Testis (tissue), 5 donors: ENCODE measurements at places on chromosomes 6 and 20. TPM values are rescaled to one million over a fixed set of nuclear protein-coding genes. Genes with fewer than 3 reads are reported as not detected.
A peak's percentile ranks its signal among the peaks of the same experiment; 100 is the strongest.

DNA sequence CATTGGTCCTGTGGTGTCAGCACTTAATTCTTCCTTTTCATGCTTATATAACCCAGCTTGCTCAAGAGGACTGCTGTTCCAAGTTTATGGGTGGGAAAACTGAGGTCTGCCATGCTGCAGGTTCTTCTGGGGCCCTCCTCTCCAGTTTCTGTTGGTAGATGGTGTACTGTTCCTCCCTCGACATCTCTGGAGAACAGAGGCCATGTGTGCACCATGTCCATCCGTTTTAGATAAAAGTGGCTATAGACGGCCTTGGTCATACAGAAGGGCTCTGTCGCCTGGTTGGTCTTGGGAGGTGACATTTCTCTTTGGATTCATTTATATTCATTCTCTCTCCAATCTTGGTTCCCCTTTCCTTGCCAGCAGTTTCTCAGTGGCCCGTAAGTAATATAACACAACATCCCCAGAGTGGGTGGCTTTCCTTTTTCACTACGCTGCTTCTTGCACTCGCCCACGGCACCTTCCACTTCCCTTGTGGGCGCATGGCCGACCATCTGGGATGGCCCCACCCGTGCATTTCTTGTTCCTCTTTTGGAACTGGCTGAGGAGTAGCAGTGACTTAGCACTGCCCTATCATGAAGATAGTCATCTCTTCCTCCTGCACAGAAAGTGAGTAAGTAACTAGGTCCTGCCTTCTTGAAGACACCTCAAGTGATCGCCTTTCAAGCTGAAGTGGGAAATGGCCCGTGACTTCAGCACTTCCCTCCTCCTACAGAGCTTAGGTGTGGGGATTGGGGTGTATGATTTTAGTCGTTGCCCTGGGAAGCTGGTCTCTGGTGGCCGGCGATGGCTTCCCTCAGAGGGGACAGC is 94.2 kb downstream of the RREB1 start:
- peak; percentile 43 for DNase-seq

GRCh38 chr6:138944412-138944811 is 43.6 kb downstream of the REPS1 start:
- no peak for DNase-seq

- DNase-seq = no peak
Observed at GRCh38 chr6:151917531-151918329, 110.2 kb downstream of the ESR1 start.

DNA sequence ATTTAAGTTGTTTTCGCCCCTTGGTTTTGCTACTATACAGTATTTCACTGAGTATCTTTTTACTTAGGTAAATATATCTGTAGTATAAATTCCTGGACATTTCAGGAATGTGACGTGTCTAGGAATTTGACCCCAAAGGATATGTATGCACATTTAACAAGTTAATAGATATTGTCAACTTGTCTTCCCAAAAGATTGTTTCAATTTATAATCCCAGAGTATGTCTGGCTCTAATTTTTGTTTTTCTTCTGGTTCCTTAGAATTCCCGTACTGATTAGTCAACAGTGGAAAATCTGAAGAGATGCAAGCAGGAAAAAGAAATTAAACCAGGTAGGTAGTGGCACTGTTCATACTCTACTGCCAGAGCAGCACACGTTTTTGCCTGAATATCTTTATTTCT is 7.2 kb downstream of the PKIG start:
- no peak for DNase-seq

GRCh38 chr20:24490598-24490997 is 21.2 kb downstream of the SYNDIG1 start:
- DNase-seq = no peak

DNA sequence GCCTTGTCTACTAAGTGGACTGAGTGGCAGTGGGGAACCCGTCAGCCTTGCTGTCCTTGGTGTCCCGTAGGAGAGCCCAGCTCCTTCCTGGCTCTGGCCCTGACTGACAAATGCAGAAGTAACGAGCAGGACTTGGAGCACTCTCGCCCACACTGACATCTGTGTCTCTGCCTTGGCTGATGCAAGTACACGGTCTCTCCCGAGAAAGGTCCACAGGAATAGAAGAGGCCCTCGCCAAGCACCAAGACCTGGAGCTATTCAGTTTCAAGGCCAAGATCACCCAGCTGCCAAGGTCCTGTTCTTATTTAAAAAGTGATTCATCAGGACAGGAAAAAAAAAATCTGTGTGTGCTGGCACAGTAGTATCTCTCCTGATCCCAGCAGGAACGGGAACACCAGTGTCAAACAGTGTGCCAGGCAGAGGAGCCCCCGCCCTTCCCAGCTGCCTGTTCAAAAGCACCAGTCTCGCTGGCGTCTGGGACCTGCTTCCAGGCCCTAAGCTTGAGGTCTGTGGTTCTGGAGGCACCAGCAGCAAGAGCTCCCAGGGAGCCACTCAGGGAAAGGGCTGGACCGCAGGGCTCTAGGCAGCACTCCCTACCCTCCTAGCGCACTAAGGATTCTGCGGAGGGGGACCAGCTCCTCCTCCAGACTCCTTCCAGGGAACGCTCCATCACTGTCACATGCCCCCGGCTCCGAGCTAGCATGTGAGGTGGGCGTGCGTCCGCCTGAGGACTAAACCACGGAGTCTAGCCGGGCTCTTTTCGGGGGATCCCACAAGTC is 376.9 kb downstream of the RNGTT start:
- peak; percentile 28 for DNase-seq

- no peak for DNase-seq
Observed at GRCh38 chr6:42817907-42818306, 36.1 kb downstream of the BICRAL start.

GRCh38 chr6:53730767-53731166 is 64.0 kb upstream of the LRRC1 start:
- no peak for DNase-seq

- DNase-seq = no peak
Observed at GRCh38 chr6:12232821-12233220, 57.3 kb upstream of the EDN1 start.

GRCh38 chr6:5537132-5537531 is 275.8 kb downstream of the FARS2 start:
- DNase-seq = no peak

DNA sequence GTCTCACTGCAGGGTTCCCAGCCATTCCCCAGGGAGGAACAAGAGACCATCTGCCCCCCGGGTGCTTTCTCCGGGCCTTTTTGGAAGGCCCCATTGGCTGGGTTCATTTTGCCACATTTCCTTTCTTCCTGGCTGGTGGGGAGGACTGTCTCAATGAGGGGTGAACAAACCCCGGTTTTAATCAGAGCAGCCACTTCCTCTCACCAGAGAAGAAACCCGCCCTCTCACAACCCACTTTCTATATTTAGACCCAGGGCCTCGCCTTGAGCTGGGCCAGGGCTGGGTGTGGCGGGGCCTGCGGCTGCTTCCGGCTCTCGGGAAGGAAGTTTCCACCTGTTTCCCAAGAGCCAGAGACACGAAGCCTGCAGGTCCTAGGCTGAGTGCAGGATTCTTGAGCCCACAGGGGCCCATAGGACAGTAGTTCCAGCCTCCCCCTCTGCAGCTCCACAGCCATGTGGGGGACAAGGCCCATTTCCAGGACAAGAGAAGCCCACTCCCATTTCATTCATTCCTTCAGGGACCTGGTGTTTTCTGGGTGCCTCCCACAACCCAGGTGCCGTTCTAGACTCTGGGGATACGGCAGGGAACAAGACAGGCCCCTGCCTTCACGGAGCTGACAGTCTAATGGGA is 41.8 kb downstream of the RBM38 start:
- DNase-seq = no peak

DNA sequence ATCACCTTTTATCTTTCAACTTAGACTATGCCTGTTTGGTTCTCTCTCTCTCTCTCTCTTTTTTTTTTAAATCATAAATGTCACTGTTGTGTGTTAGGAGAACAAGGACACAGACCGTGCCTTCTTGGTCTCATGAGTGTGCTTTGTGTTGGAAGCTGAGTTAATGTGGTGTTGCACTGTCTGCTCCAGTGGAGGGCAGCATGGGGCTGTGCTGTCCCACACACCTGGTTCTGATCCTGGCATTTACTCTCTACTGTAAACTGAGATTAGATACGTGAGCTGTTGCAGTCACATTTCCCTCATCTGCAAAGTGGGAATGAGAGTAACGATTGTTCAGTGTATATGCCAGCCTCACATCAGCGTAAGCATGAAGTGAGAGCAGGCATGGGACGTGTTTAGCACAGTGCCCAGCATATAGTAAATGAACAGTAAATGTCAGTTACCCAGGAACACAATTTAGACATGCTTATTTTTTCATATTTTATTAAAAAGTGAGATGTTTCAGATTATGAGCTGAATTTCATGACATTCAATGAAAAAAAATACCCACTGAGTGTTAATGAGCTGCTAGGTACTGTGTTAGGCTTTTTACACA is 161.1 kb downstream of the FARS2 start:
- DNase-seq = peak; percentile 17

- DNase-seq = no peak
Observed at GRCh38 chr6:151358475-151358874, 32.9 kb downstream of the ZBTB2 start.

- DNase-seq = no peak
Observed at GRCh38 chr20:15205028-15205427, 867.6 kb upstream of the FLRT3 start.

DNA sequence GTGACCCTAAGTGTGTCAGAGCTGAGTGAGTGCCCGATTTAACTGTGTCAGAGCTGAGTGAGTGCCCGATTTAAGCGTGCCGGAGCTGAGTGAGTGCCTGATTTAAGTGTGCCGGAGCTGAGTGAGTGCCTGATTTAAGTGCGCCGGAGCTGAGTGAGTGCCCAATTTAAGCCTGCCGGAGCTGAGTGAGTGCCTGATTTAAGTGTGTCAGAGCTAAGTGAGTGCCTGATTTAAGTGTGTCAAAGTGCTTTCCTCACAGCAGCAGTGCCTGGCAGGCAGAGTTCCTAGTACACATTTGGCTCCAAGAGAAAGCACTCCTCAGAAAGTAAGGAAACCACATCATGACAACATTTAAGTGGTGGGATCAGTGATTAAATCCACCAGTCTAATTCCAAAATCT is 13.2 kb downstream of the SERAC1 start:
- no peak for DNase-seq

The DUSP15 gene
- 175 TPM for total RNA-seq

The MUC22 gene
- total RNA-seq = 0.87 TPM

The MROH8 gene
- total RNA-seq = 43.5 TPM

The BTN1A1 gene
- 0.31 TPM for total RNA-seq

The GNMT gene
- total RNA-seq = 0.31 TPM

The MYL9 gene
- total RNA-seq = 177 TPM

The LTA gene
- total RNA-seq = 1.3 TPM

The GPLD1 gene
- total RNA-seq = 15.6 TPM
